ENCODE measurements at places on chromosomes 12 and 14.

DNA sequence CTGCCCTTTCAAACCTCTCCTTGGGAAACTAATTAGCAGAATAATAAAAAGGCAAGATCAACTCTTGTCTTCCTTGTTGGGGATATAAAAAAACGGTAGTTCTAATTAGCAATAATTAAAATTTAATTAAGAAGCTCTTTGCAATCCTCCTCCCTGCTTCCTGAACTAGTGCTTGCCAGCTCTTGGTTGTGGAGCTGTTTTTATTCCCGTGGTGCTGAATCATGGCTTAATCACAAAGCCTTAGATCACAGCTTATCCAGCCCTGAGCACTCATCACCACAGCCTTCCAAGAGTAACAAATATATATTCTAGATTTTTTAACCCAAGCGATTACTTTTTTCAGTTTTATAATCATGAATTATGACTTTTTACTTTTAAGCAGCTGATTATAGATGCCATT, 63.2 kb upstream of the INSM2 start:
- DNase-seq: peak; percentile 11

DNA sequence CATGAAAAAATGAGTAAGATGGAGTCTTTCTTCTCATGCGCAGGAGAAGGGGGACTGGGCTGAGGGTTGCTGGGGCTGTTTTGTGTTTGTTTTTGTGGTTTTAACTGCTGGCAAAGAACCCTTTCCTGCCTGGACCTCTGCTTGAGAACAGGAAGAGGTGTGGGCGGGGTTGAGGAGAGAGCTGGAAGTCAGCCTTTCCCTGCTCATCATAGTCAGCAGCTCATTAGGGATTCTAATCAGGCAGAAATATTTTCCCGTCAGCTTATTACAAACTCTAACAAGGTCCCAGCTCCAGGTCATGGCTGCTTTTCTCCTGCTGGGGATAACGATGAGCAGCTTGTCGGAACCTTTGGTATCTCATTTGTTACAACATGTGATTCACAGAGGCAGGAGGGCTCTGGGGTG, 185.0 kb upstream of the NRXN3 start:
- no peak for DNase-seq

DNA sequence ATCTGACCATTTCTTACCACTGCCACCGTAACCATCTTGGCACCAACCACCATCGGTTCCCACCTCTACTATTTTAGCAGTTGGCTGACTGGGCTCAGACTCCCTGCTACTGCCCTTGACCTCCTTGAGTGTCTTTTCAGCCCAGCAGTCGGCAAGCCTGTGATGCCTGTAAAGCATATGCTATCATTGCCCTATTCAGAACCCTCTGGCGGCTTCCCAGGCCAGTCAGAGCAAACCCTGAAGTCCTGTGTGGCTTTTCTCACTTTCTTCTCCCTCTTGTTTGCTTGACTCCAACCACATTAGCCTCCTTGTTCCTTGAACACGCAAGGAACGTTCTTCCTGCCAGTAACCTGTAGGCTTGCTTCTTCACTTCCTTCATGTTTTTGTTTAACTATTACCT, 6.2 kb downstream of the IRAK3 start:
- DNase-seq: no peak

DNA sequence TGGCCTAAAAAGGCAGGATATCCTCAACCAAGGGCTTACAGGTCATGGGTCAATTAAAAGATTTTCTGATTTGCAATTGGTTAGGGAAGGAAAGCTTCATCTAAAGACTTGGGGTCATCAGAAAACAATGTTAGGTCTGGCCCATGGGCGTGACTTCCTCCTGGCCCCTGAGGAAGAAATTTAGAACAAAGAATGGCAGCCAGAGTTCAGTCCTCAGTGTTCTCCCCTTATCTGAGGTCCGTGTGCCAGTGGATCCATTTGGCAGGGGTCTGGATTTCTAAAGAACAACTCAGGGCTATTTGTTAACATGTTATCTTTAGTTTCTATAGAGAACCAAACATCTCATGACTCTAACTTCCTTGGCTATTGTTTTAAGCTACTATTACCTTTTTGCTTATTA, 27.8 kb upstream of the NFYB start:
- no peak for DNase-seq

- no peak for DNase-seq
These were observed 348.8 kb downstream of the GXYLT1 start for GRCh38 chr12:41795910-41796309.

DNA sequence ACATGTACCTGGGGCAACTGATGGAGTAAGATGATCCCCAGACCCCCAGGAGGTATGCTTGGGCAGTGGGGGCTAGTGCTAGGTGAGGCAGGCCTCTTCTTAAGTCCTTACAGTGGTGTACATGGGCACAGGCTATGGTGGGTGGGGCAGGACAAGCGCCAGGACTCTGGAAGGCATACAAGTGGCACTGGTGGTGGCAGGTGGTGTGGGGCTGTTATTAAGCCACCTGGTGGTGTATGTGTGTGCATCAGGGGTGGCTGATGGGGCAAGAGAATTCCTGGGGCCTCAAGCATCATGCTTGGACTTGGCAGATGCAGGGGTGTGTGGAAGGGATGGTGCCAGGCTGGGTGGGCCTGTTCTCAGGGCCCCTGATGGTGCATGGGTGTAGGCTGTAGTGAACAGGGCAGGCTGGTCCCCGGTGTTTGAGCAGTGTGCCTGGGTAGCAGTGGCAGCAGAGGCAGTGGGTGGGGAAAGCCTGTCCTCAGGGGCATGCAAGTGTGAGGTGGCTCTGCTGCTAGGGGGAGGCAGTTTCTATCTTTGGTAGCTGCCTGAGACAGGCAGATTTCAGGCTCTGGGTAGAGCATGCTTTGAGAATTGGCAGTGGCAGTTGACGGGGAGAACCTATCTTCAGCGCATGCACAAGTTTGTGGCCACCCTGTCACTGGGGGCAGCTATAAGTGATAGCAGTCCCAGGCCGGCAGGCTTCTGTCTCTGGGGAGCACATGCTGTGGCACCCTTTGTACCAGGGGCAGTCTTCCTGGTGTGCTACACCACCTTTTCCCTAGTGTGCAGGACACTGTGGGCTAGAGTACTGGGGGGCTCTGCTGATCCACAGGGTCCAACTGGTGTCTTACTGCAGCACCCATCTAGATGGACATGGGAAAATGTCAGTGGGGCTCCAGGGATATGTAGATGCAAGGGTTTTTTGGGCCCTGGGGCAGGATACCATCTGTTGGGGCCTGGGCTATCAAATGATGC, 52.6 kb upstream of the ABCD2 start:
- no peak for DNase-seq

DNA sequence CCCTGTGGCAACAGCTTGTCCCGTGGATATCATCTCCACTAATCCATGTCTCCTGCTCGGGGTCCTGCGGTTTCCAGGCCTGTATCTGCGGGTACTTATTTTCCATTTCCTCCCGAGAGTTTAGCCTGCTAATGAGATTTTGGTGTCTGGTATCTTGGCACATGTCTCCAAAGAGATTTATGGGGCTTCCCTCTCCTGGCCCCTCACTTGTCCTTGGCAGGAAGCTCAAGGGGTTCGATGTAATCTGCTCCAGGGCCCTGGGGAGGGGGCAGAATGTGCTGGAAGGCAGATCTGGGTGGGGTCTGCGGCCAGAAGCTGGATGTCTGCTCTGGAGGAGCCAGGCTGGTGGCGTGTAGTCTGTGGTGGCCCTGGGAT, 85.7 kb downstream of the KIF26A start:
- DNase-seq: no peak

DNA sequence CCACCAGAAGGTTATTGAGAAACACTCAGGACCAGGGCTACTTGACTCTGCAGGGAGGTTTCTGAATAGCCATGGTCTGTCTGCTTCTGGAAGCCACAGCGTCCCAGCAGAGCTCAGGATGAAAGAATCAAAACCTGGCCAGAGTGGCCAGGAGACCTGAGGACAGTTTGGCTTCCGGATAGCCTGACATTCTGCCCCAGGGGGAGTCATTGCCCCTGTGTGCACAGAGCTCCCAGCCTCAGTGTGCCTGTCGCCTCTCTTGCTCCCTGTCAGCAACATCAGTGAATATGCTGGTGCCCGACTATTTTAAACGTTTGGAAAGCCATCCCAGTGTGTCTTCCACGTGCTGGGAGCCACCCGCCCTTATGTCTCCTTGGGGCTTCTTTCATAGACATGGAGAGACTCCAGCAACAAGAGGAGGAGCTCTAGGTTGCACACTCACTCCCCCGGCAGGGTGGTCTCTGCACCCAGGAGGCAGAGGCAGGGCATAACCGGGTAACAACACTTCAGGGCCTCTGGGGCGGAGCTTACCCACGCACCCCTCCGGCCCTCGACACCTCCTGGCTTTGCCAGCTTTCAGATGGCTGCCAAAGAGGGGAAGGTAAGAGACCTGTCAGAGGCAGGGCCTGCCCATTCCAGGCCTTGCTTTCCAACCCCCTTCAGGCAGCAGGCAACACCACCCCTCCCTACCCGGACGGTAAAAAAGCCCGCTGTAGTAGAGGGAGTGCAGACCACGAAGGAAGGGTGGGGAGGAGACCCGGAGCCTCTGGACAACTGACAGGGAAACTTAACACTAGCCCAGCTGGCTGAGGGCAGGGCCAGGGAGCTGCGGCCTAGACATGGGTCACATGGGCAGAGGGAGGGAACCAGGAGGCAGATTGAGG, 19.0 kb upstream of the SLC6A12 start:
- DNase-seq: no peak

GRCh38 chr12:129830796-129831195, 73.0 kb downstream of the TMEM132D start:
- DNase-seq: no peak

DNA sequence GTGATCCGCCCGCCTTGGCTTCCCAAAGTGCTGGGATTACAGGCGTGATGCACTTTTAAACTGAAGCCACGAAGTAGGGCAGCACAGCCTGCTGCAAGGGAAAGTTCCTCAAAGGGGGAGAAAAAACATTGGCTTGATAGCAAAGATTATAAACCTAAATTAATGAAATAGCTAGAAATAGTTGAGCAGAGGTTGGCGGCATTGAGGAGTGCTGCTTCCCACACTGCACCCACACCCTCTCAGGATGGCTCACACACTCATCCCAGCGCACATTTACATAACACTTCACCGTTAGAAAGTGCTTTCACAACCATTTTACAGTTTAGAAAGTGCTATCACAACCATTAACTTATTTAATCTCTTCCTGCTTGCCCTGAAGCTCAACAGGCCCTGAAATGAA, 44.4 kb upstream of the TCL1A start:
- DNase-seq: no peak

- no peak for DNase-seq
These were observed 174.0 kb downstream of the RASSF9 start for GRCh38 chr12:85662207-85662602.

GRCh38 chr12:18304609-18305008, 43.3 kb downstream of the PIK3C2G start:
- DNase-seq: no peak

- no peak for DNase-seq
These were observed 164.9 kb downstream of the TTC7B start for GRCh38 chr14:90651271-90651804.

GRCh38 chr14:103456167-103456835, 66.3 kb downstream of the CKB start:
- DNase-seq: no peak

GRCh38 chr12:98669751-98670150, 24.7 kb downstream of the APAF1 start:
- DNase-seq: no peak

DNA sequence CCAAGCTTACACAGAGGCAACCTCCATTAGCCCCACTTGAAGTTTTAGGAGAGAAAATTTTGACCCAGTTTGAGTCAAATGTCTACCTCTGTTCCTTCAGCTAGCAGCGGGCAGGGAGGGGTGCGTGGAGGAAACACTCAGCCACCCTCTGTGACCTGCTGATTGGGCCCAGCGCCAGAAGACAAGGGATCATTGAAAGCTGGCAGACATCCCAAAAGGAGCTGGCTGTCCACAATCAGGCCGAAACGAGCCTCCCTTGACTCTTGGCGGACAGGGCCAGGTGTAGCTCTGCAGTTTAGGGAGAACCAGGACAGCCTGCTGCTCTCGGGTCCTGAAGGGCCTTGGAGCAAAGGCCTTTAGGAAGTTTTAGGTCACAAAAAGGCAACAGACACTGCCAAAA, 41.3 kb downstream of the CD9 start:
- DNase-seq: no peak

DNA sequence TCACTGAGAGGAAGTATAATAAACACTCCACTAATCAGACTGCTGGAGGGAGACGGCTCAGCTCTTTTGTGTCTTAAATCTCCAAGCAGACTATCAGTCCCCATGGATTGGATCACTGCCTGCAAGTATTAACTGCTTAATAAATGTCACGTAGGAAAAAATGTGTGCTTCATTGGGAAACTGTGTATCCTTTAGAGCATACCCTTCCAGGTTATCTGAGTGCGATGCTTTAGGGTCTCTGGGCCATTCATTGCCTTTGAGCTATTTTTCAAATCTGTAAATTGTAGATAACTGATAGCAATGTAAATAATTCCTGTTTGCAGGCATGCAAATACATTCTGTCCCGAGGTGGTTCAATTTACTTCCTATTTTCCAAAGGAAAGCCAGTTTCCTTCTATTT, 45.0 kb upstream of the VASH1 start:
- DNase-seq: no peak

GRCh38 chr14:55938249-55938791, 179.9 kb upstream of the PELI2 start:
- DNase-seq: peak; percentile 19

- peak; percentile 36 for DNase-seq
These were observed 24.5 kb downstream of the ERG28 start for GRCh38 chr14:75636100-75636692.

- DNase-seq: no peak
These were observed 380.3 kb downstream of the CCER1 start for GRCh38 chr12:90574676-90575075.

- DNase-seq: peak; percentile 57
These were observed 551 bp downstream of the RAP1B start for GRCh38 chr12:68611094-68611805.

DNA sequence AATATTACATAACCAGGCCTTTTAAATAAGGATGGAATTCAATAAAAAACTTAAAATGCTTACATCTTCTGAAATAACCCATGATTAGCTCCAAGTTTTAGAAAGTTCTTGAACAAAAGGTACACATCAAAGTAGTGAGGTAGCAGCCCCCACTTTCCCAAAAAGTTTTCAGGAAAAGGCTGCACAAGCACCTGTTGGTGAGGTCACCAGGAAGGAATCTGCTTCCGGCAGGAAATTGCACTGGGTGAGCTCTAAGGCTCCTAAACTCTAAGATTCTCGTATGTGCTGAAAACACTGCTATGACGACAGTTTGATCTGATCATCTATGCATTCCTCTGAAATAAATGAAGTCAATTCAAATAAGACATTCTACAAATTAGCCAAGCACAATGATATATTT, 34.3 kb upstream of the TTC7B start:
- DNase-seq: no peak

- no peak for DNase-seq
These were observed 62.0 kb downstream of the PLEKHA5 start for GRCh38 chr12:19191563-19191962.

Data from stromal cell of bone marrow (primary cell).